ENCODE measurements at places on chromosomes 5 and 9. TPM values are rescaled to one million over a fixed set of nuclear protein-coding genes. Genes with fewer than 3 reads are reported as not detected.
A peak's percentile ranks its signal among the peaks of the same experiment; 100 is the strongest.

The SLC25A51 gene
- total RNA-seq = 50.8 TPM

DNA sequence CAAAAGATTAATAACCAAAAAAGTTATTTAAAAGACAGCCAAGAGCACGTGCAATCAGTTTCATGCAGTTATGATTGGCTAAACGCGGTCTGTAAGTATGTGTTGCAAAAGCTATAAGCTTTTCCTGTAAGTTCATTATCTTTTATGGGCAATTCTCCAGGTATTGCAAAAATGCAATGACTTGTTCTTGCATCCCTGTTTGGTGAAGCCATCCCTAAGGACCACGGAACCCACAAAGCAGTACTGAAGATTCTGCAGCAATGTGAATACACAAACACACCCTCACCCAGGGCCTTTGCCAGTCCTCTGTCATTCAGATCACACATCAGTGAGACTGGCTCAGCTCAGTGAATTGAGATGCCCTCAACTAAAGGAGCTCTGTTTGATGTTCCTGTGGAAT, 11.4 kb downstream of the GCNT4 start:
- DNase-seq = no peak

The OR2V1 gene
- total RNA-seq = not detected

DNA sequence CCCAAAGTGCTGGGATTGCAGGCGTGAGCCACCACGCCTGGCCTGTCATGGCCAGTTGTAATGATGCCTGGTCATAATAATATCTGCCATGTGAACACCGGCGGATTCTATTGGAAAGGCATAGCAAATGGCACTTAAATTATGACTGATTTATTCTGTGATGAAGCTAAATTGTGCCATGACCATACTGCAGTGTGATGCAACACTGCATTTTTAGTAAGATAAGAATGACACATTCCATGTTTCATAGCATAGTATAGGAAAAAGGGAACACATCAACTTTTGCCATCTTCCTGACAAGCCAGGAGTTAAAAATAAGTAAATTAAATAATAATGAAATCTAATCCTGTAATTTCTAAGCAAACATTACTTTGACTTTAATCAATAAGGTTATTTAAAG, 30.4 kb upstream of the BICD2 start:
- DNase-seq = no peak

- DNase-seq = no peak
These were observed 36.4 kb downstream of the FSD1L start for GRCh38 chr9:105484226-105484625.

DNA sequence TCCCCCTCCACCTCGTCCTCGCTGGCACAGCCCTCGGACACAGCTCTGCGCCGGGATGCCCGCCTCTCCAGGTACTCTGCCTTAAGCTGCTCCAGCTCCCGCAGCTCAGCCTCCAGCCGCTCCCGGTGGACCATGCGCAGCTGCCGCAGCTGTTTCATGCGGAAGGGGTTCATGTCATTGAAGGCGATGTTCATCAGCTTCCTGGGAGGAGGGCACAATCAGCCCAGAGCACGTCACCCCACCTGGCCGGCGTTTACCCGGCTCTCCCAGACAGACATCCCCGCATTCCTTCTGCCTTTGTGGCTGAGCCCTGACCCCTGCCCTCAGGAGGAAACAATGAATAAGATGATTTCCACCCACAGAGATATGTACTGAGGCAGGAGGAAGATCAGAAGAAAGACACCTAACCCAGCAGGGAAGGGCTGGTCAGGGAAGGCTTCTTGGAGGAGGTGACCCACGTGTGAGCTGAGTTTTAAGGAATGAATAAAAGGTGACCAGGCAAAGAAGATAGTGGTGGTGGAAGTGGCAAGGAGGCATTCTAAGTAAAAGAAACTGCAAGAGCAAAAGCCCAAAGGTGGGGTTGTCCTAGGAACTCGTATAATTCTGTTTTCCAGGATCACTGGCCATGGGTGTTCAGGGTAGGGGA, 7.1 kb upstream of the CORO2A start:
- peak; percentile 24 for DNase-seq

The ADGRD2 gene
- not detected for total RNA-seq

GRCh38 chr5:1167728-1168709, 33.4 kb upstream of the SLC6A19 start:
- DNase-seq = peak; percentile 87

- DNase-seq = no peak
These were observed 14.3 kb downstream of the DEPDC1B start for GRCh38 chr5:60685700-60686099.

The C5orf58 gene
- not detected for total RNA-seq

All from lung microvascular endothelial cell (primary cell).